ENCODE measurements at places on chromosomes 5 and 9.

GRCh38 chr5:57825031-57825686, 342.5 kb upstream of the ACTBL2 start:
- no peak for DNase-seq

- no peak for DNase-seq
These were observed 176.1 kb upstream of the RASEF start for GRCh38 chr9:83238871-83239640.

- no peak for DNase-seq
These were observed 366.6 kb downstream of the FGF10 start for GRCh38 chr5:44022622-44023021.

DNA sequence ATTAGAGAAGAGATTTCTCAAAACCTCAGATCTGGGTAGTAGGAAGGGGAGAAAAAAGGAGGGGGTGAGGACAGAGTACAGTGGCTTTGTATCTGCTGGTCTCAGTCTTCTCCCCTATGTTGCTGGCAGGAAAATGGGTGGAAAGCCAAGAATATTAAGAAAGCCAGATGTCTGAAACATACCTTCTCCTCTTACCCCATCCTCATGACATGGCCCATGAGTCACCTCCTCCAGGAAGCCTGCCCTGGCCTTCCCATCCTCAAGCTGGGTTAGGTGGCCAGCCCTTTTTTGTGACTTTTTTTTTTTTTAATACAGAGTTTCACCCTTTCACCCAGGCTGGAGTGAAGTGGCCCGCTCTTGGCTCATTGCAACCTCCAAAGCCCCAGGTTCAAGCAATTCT, 61.8 kb downstream of the ABCA1 start:
- DNase-seq: no peak

GRCh38 chr5:179409806-179410205, 64.5 kb upstream of the ADAMTS2 start:
- no peak for DNase-seq

- DNase-seq: no peak
These were observed 123.1 kb upstream of the ANKRD55 start for GRCh38 chr5:56356121-56356835.

DNA sequence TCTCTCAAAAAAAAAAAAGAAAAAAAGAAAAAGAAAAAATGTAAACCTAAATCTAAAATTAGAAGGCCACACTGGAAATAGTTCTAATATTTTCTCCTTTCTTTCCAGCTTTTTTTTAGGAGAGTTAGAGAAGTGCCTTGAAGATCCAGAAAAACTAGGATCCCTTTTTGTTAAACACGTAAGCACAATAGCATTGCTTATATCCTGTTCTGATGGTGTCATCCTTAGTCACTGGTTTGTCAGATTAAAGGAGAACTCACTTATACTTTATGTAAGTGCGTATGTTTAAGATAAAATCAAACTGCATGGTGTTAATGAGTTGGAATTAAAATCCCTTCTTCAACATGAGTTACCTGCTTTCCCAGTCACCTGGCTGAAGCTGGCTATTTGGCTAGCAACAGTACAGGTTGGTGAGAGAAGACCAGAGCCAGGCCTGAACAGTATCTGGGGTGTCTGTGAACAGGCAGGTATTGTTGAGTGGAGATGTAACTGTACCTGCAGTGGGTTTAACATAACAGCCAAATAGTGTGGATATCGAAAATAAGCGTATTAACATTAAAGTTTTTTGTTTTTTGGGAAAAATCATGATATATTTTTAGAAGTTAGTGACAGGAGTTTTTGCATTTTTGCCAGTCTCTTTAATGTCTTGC, 104.7 kb upstream of the OTULINL start:
- no peak for DNase-seq

DNA sequence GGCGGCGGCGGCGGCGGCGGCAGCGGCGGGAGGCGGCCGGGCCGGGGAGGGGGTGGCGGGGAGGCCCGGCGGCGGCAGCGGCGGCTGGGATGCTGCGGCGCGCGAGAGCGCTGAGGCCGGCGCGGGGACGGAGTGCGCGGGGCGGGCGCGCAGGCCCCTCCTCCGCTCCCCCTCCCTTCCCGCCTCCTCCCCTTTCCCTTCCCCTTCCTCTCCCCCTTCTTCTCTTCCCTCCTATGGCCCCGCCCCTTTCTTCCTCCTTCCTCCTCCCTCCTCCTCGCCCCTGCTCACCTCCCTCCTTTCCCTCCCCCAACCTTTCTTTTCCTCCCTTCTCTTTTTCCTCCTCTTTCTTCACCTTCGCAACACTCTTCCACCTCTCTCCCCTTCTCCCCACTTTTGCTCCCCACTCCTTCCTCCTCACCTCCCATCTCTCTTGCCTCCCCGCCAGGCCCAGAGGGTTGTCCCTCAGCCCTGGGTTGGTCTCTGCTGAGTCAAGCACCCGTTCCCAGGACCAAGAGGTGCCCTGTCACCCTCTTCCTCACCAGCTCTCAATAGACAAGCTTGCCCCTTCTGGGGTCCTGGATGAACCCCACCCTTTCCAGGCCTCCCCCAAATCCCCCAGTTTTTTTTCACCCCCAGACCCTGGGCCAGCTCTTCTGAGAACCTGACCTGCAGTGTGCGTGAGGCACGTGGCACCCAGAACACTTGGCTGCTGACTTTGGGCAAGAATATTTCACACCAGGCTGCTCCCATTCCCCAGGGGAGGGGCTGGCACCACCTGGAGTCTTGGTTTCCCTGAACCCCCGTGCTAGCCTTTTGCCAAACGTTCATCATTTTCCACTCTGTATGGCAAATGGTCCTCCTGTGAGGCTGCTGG, at the start of gene SEMA4D:
Gene SEMA4D, minus strand, starts transcription at position 136 of the 874 bp plus-strand sequence. CDS start 92,657 bp downstream, outside the sequence.
- DNase-seq: no peak

GRCh38 chr9:135821116-135821515, 86.2 kb downstream of the CAMSAP1 start:
- DNase-seq: no peak

GRCh38 chr5:134086943-134087305, 27.6 kb upstream of the TCF7 start:
- peak; percentile 71 for DNase-seq

- DNase-seq: no peak
These were observed 33.4 kb upstream of the TTC1 start for GRCh38 chr5:159975462-159976019.

DNA sequence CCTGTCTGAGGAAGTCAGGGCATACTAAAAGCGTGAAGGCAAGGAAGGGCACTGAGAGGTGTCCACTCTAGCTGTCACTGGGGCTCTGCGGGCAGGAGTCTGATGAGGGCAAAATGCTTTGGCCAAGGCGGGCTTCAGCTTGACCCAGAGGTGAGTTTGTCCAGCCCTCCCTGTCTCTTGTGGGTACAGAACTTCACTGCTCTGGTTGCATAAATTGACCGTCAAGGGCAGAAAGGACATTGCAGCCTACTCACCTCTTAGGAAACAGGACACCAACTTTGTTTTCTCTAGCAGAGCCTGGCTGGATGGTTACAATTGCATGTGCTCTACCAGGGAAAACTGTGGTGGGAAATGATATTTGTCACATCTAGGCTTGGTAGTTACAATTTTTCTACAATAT, 170.9 kb downstream of the TMEM38B start:
- DNase-seq: no peak

GRCh38 chr9:3473405-3473804, 52.4 kb downstream of the RFX3 start:
- no peak for DNase-seq

DNA sequence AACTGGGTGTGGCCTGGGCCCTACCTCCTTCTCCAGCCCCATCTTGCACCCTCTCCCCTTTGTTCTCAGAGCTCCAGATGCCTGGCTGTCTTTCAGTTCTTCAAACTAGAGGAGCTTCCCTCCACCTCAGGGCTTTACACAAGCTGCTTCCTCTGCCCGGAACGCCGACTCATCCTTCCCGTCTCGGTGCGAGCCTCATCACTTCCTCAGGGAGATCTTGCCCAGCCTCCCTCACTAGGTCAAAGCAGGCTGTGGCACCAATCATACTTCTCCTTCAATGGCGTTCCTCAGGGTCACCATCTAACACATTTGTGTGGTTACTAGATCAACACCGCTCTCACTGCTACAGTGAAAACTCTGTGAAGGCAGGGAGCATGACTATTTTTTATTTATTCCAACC, 56.2 kb upstream of the ZSWIM6 start:
- no peak for DNase-seq

GRCh38 chr5:131112424-131112823, 52.6 kb downstream of the HINT1 start:
- DNase-seq: no peak

GRCh38 chr9:13589034-13589737, 309.7 kb upstream of the MPDZ start:
- no peak for DNase-seq

DNA sequence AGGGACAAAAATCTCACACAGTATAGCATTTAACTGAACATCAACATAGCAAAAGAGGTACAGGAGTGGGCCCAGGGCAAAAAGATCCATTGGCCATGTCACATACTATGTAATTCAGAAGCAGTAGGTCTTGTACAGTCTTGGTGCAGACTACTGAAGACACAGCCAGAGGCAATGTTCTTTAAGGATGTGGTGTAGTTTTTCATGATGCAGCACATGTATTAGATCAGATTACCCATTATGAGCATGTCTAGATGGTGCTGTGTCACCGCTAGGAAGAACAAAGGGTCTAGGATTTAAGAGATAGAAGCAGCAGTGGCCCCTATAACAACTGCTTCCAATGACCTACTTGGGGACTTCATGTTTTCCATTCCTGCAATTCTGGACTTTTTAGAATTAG, 610.4 kb upstream of the MEF2C start:
- no peak for DNase-seq

DNA sequence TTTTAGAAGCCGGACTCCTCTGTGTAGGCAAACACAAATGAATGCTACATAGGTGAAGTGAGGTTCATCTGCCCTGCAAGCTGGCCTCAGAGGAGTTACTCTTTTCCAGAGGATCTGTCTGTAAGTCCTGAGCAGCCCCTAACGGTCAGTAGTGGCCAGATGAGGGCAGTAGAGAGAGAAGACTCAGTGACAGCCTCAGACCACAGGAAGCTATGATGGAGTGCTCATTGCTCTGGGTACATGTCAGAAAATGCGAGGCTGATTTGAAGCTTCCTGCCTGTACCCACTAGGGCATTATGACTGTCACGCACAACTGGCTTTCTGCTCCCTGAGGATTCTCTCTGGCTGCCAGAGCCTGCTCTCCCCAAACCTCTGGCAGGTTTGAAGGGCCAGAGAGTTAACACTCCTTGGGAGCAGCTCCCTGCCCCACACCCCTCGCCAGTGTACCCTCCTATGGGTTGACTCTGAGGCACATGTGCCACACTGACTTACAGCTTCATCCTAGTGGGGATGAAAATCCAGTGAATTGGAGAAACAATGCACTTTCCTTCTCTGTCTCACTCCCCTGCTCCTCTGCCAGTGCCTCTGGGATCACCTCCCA, 141.5 kb downstream of the GABRG2 start:
- DNase-seq: no peak

- DNase-seq: no peak
These were observed 564.7 kb downstream of the PDE4D start for GRCh38 chr5:59328709-59329296.

DNA sequence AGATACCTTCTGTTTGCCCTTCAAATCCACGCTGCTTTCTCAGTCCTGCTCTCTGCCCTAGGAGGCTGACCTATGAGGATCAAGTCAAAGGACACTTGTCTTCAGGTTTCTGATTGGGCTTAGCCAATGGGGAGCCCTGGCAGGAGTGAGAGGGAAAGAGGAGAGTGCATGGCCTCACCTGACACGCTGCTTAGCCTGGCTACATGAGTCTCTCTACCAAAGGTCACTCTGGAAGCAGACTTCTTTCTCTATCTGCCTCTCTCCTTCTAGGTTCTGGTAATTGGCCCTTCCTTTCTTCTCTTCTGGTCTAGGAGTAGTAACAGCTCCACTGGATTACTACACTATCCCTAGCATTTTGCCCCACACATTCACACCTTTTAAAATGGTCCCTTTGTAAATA, 13.1 kb downstream of the ARSB start:
- DNase-seq: no peak

- no peak for DNase-seq
These were observed 159.9 kb downstream of the GOLPH3 start for GRCh38 chr5:32014096-32014745.

Measured in stimulated activated CD8-positive, alpha-beta memory T cell treated with anti-CD3 and anti-CD28 coated beads, Interleukin-4, amount 100 ng/mL, for 1 hour (primary cell).